ENCODE measurements at places on chromosomes 12 and 14. TPM values are rescaled to one million over a fixed set of nuclear protein-coding genes. Genes with fewer than 3 reads are reported as not detected.

NKX2-1 gene
- total RNA-seq = not detected

TMPRSS12 gene
- not detected for total RNA-seq

PDE6H gene
- not detected for total RNA-seq

KRT73 gene
- total RNA-seq = not detected

GPRC5A gene
- total RNA-seq = 1.3 TPM

RHOJ gene
- total RNA-seq = not detected

FZD10 gene
- total RNA-seq = 1.1 TPM

KRT75 gene
- total RNA-seq = not detected

TAS2R50 gene
- 0.25 TPM for total RNA-seq

- DNase-seq = no peak
These were observed 82.1 kb upstream of the CAPRIN2 start for GRCh38 chr12:30836656-30837445.

DNA sequence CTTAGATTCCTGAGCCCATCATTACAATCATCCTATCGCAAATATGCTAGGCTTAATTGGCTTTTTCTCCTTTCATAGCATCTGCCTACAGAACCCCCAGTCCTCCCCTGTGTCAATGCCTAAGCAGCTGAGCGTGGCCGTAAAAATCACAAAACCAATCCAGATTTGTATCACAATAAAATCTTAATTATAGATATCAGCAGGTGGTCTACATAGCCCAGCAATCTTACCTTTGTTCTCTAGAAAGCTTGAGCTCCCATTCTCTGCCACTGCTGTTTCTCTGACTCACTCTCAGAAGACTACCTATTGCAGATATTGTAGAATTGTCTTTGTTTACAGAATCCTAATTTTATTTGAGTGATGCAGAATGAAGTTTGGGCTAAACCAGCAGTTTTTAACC lies 37.9 kb upstream of the PPM1A start:
- no peak for DNase-seq

GRCh38 chr12:113239811-113240331 lies 18.6 kb downstream of the TPCN1 start:
- DNase-seq = no peak

DNA sequence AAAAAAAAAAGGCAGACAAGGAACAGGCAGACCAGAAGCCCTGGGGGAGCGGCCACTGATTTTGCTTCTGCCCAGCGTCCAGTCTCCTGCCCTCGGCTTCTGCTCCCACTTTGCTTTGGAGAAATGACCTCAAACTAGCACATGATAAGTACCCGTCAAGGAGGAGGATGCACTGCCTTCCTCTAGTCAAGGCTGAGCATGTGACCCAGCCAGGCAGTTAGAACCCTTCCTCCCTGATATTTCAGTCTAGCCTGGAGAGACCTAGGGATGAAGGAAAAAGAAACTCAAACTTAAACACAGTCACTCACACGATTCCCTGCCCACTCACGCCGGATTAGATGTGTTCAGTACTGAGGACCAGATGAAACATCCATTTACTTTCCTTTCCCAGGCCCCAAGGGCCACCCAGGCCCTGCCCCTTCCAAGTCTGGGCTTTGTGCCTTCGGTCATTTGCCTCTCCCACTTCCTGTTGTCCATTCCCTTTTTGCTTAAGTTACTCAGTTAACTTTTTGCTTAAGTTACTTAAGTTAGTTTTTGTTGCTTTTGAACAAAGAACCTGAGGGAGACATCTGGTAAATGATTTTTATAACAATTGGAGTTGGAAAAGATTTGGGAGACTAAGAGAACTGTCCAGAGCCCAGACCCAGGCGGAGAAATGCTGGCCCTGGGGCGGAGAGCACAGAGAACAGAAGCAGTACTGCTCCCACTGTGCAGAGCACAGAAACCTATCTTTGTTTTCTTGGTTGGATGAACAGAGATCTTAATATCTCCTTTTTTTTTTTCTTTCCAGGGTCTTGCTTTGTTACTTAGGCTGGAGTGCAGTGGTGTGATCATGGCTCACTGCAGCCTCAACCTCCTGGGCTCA lies 23.0 kb upstream of the TTC7B start:
- no peak for DNase-seq

- no peak for DNase-seq
These were observed 93.1 kb downstream of the SRGAP1 start for GRCh38 chr12:63937378-63938316.

- DNase-seq = no peak
These were observed 98.6 kb downstream of the SCARB1 start for GRCh38 chr12:124764870-124765580.

DNA sequence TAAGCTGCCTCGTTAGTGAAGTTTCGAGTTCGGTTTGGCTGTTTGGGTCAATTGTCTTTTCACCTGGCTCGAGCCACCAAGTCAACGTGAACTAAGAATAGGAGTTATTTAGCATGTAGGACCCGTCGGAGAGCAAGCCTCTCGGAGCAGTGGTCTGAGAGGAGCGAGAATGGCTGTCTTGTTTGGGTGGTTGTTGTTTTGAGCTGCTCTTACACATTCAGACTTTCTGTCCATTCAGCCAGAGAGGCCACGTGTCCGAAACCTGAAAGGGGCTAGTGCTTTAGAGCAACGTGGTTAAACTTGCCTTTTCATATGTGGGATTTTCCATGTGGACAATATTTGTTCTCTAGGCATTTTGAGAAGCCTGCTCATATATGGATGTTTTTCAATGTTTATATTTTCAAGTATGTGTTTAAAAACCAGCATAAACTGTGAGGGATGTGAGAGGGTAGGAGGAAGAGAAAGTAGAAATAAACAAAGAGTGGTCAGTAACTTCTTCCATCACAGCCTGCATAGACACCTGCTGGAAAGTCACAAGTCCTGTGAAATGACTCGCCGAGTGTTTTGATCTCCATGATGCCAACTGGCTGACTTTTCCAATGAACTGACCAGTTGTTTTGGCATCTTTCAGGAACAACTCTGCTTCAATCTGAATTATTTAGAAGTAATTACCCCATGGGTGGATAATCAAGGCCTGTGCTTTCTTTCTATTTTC lies 221.0 kb downstream of the ASCL1 start:
- DNase-seq = no peak

DNA sequence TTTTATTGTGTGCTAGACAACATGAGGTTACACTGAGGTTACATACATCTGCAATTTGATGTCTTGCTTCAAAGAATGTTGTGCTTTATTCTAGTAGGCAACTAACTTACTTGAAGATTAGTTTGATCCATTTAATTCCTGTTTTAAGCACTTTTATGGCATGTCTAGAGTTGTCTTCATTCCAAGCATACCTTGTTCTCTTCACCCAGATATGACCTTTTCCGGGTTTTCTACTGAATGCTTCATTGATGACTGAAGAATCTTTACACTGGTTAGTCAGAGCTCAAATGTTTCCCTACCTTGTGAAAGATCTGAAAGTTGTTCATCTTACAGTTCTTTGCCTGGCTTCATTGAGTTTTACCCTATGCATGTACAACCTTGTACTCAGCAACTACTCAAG lies 274.0 kb upstream of the KITLG start:
- no peak for DNase-seq

DNA sequence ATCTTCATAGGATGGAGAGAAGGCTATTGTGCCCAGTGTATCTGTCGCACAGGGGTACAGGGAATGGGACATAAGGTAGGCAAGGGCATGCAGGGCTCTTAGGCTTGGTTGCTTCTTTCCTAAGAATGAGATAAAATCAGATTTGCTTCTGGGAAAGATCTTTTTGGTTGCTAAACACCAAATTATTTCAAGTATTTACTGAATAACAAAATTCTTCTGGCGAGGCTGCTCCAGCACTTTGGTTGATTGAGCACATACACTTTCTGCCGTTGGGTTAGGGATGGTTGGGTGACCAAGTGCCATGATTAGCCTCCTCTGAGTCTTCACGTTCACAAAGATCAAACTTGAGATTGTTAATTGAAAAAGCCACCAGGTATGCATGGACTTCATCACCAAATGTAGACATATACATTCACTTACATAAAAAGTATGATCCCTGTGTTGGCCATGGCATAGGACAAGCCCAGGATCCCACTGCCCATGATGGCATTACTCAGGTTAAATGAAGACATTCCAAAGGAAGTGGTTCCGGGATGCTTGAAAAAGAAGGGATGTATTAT lies 38.2 kb downstream of the SLC38A4 start:
- DNase-seq = no peak

DNA sequence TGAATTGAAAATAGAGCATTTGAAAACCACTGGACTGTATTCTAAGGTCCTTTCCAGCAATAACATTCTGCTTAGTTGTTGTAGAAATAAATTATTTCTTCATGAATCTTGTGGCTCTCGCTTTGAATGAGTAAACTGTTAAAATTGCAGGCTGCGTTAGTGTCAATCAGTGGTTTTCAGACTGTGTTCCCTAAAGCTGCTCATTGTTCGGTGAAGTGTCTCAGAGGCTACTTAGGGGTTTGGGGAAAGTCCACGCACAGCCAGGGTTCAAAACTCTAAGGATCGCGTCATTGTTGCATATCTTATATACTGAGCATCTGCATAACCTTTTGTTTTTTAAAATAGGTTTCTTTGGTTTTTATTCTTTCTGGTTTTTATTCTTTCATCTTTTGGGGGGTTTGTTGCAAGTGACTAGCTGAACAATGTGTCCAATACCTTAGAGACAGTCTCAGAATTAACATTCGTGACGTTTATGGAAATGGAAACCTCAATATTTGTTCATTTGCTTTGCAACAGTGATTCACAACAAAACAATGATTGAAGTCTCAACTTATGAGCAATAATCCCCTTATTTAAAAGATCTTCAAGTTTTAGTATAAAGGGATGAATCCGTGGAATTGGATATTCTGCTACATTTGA lies 108.1 kb downstream of the TTLL5 start:
- DNase-seq = no peak

- DNase-seq = no peak
These were observed 10.4 kb downstream of the SERPINA1 start for GRCh38 chr14:94377866-94378470.

DNA sequence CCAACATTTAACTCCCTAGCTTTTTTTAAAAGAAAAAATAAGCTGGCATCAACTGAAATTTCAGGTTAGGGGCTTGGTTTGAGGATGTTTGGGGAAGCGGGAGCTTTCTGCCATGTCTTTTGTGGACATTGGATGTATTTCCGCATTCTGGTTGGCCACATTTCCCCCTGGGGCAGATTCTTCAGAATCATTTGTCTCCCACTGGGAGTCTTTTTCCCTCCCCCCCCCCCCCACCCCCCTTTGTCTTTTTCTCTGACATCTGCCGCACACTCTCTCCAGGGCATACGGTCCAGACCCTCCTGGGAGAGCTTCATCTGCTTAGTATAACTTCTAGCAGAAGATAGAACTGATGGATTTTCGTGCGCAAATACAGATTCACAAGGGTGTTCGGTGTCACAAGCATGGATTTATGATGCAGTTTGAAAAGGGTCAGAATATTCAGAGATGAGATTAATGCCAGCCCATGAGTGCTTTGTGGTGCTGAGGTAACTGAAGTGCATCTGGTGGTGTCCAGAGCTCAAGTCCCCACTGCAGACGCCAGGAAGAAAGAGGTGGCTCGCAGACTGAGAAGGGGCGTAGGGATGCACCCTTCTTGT lies 40.2 kb downstream of the ETV6 start:
- DNase-seq = no peak

DNA sequence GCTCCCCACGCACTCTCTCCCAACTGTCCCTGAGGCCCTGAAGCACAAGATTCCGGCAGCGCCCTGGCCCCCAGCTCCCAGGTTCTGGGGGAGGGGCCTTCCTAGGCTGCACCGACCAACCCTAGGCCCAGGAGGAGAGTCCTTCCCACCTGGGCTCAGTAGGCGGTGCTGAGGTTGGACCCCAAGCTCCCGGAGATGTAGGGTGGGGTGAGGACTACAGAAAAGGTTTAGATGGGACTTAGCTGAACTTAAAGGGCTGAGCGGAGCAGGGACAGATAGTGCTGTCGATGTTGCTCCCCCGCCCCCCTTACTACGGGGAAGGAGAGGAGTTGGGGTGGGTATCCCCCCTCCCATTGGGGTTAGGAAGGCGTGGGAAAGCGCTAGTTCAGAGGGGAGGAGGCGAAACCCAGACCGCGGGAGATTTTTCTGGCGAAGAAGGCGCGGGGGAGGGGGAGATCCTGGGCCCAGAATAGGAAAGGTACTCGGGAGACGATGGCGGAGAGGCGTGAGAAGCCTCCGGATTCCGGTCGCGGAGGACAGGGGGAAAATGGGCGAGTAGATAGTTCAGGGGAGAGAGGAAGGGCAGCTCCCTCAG lies 4.2 kb upstream of the BAZ2A start:
- peak; percentile 82 for DNase-seq

- no peak for DNase-seq
These were observed 250.1 kb downstream of the MDGA2 start for GRCh38 chr14:47425302-47425701.

- DNase-seq = no peak
These were observed 143.3 kb upstream of the BCL2L14 start for GRCh38 chr12:11927286-11927935.

GRCh38 chr12:95700316-95700785 lies 90.2 kb downstream of the NTN4 start:
- no peak for DNase-seq

- no peak for DNase-seq
These were observed 10.4 kb downstream of the B4GALNT3 start for GRCh38 chr12:470133-470532.

DNA sequence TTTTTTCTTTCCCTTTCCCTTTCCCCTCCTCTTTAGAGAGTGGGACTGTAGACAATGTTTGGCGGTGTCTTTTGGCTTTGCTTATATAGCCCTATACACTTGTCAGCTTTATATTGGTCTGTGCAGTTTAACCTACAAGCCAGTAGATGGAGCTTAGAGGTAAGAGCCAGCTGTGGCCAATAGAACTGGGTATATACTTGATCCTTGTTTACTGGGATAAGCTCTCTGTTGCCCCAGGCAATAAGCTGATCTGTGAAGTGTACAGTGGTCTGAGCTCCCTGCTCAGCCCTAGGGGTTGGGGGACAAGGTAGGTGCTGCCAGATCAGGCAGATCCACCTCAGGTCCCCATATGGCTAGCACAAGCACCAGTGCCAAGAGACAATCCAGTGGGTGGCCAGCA lies 434.1 kb downstream of the NOVA1 start:
- no peak for DNase-seq

- DNase-seq = no peak
These were observed 19.6 kb downstream of the CMKLR1 start for GRCh38 chr12:108319277-108320234.

DNA sequence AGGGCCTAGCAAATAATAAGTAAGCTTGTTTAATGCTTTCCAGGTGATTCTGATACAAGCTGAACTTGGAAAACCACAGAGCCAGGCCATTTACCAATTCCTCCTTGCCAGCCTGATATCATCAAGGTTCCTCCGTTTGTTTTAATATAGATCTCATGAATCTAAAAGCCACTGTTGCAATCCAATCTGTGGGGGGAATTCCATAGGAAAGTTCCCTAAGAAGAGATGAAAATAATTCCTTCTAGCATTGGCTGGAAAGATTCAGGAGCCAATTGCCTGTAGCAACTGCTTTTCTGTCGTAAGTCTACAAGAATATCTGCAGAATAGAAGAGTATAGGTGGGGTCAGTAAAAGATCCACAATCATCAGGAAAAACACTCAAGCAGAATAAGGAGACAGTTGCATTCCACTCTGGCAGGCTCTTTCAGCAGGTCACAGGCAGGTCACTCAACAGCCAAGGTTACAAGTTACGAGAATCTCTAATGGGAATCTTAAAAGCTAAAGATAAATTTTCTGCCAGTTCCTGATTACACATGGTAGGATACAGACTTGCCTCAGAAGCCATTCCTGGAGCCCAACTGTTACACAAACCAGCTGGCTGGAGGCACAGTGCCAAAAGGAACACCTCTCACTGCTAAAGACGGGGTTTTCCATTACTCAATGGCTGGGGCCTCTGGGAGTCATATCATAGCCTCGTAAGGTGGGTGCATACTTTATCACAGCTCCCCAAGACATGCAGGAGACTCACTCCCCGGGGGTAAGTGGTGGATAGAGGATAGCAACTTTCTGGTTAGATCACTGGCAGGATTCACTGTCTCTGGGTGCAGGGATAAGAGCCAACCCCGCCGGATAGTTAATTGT lies 43.6 kb downstream of the FGD6 start:
- no peak for DNase-seq

All from WTC11 (cell line).